Motor neuron (in vitro differentiated cells): ENCODE measurements at places on chromosomes 2 and 18. TPM values are rescaled to one million over a fixed set of nuclear protein-coding genes. Genes with fewer than 3 reads are reported as not detected.

Gene GALNT14
- total RNA-seq, result 1.0 and 1.6 TPM in 2 replicates

Gene TGFA
- 0.22 and 0.56 TPM in 2 replicates for total RNA-seq

Gene DOK1
- 5.4 and 6.5 TPM in 2 replicates for total RNA-seq

DNA sequence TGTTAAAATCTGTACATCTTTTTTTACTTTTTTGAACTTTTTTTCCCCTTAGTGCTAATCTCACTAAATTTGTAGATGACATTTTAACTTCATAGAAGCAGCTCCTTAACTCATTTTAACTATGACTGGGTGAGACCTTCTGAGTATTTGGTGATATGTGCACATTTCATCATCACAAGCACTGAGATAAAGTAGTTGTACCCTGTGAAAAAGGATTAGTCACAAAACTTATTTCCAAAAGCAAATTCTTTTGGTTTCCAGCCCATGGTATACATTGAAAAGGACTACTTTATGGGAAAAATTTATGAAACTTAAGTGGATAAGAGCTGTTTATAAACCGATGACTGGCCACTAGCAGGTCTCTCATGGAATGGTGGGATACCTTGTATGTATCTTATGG, 581.5 kb downstream of the PLCL1 start:
- ATAC-seq, result no peak

Gene KLF7
- 19.9 and 20.7 TPM in 2 replicates for total RNA-seq

GRCh38 chr18:55320424-55321264, 267.3 kb downstream of the TCF4 start:
- no peak for ATAC-seq

Gene ITGB6
- total RNA-seq, result 0.18 and 0.31 TPM in 2 replicates

Gene EFHD1
- total RNA-seq, result 4.7 and 5.2 TPM in 2 replicates

DNA sequence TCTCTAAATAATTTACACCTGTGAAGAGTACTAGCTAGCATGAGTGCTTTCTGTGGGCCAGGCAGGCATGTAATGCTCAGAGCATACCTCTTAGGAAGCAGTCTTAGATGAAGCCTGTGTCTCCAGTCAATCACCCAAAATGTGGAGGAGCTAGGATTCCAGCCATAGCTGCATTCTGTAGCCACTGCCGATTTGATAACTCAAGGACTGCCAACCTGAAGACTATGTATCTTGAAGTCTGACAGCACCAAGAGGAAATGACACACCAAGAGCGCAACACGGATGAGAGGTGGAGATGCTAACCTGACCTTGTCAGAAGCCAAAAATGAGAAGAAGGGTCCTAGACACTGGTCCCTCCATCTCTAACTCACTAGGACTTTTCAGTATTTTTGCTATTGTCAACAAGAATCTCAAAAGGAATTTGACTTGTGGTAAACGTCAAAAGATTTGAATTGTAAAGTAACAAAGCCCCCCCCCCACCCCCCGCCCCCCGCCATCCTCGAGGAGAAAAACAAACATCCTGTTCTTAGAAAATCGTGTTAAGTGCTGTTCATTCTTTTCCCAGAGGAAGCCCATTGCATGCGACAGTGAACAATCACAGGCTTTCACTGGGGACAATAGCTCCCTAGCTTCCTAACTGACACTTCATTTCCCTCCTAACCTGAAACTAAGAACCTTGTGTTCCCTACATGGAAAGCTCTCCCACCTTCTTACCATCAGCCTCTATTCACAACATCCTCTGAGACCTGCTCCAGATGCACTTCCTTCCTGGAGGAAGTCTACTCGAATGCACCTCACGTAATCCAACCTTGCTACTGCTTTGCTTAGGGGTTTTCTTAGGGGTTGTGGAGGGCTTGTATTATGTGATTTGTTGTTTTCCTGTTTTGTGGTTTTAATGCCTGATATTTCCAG, 14.7 kb downstream of the CDC42EP3 start:
- ATAC-seq, result peak; percentile 35

GRCh38 chr2:191927319-191927867, 80.5 kb upstream of the CAVIN2 start:
- ATAC-seq, result no peak

Gene GPR39
- total RNA-seq, result 1.00 and 1.7 TPM in 2 replicates

GRCh38 chr2:162712598-162712997, 126.0 kb downstream of the KCNH7 start:
- ATAC-seq, result no peak

GRCh38 chr2:237882510-237883481, 23.4 kb downstream of the RAMP1 start:
- no peak for ATAC-seq

GRCh38 chr18:49861659-49862058, 48.3 kb upstream of the ACAA2 start:
- ATAC-seq, result no peak

Gene PRSS56
- total RNA-seq, result 0.06 and 0.49 TPM in 2 replicates

Gene COLEC12
- 4.6 and 4.7 TPM in 2 replicates for total RNA-seq

Gene SP9
- 11.1 and 13.2 TPM in 2 replicates for total RNA-seq

DNA sequence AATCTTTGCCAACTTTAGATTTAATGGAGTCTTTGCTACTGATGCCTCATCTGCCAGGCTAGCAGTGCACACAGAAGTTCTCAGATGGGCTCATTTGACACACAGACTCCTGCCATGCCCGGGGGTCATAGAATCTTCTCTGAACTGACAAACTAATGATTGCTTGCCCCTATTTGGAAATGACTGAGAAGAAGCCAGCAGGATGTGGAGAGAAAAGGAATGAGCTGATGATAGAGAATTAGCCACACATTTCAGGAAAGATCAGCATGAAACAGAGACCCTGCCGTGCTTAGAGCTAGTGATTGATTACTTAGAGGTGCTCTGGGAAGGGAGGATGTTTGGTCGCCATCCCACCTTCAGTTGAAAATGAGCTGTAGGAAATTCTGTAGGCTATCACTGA, 178.5 kb downstream of the TPGS2 start:
- ATAC-seq, result no peak

DNA sequence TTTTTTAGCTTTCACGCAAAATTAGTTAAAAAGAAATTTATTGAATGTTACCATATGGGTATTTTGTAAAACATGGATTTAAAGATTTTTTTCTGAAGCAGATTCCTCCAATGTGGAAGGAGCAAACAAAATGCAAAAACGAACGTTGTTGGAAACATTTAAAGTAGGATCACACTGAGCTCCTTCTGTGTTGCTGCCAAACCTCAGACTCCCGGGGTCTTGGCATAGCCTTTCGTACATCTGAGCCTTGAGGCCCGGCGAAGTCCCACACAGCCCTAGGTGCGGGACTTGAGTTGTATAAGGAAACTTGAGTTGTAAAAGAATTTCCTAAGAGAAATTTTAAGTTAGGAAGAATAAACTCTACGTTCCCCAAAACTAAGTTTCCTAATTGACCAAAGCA, 52.0 kb upstream of the CD226 start:
- ATAC-seq, result no peak

Gene SCN9A
- total RNA-seq, result 40.6 and 47.7 TPM in 2 replicates

- ATAC-seq, result no peak
Measured at GRCh38 chr2:127637236-127637630, 8.7 kb upstream of the GPR17 start.

GRCh38 chr18:74797577-74798151, 200.0 kb downstream of the ZNF407 start:
- no peak for ATAC-seq

DNA sequence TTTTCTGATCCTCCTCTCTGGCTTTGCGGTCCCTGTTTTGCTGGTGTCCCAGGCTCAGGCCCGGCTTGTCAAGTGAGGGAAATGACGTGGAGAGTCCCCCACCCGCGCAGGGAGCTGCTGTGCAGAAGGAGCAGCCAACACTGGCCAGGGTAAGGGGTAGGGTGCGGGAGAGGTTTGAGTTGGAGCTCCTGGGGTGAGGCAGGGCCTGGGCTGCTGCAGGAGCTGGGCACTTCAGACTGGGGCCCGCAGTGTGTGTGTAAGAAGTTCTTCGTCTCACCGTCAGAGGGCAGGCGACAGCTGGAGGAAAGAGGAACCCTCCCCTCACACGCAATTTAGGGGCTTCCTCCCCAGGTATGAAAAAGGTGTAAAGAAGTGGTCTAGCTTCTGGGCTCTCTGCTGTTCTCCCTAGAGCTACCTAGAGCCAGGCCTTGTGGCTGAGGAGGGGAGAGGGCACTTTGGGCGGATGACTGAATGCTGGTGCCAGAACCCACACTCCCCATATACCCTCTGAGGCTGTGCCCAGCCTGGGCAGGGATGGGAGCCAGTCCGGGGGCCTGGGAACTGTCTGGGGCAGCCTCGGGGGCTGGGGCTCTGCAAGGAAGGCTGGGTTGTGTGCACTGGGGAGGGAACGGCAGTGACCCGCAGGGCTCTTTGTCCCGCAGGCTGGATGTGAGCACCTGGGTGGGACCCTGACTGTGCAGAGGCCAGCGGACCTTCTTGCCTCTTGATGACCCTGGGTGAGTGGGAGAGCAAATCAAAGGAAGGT, 11.8 kb downstream of the CELF4 start:
- peak; percentile 29 for ATAC-seq

Gene CYP27C1
- 4.1 and 4.6 TPM in 2 replicates for total RNA-seq

GRCh38 chr2:6353669-6354068, 512.0 kb downstream of the CMPK2 start:
- no peak for ATAC-seq

GRCh38 chr2:220215785-220216184, 588.4 kb downstream of the SLC4A3 start:
- ATAC-seq, result no peak

Gene DRC1
- not detected in 2 replicates for total RNA-seq

DNA sequence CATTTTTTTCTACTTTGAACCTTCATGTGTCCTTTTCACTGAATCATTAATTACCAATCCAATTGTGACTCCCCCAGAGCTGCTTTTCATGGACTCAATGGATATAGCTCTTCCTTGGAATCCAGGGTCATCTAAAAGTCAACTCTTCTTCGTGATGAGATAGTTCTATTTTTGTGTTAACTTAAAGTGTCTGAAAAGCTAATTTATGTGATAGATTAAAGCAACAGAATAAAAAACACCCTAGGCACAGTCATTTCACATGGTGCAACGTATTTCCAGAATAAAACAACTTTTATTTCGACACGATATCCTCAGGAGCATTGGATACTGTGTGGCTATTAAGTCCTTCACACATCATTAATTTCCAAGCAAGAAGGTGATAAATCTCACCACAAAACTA, 250.6 kb upstream of the SPHKAP start:
- peak; percentile 95 for ATAC-seq

DNA sequence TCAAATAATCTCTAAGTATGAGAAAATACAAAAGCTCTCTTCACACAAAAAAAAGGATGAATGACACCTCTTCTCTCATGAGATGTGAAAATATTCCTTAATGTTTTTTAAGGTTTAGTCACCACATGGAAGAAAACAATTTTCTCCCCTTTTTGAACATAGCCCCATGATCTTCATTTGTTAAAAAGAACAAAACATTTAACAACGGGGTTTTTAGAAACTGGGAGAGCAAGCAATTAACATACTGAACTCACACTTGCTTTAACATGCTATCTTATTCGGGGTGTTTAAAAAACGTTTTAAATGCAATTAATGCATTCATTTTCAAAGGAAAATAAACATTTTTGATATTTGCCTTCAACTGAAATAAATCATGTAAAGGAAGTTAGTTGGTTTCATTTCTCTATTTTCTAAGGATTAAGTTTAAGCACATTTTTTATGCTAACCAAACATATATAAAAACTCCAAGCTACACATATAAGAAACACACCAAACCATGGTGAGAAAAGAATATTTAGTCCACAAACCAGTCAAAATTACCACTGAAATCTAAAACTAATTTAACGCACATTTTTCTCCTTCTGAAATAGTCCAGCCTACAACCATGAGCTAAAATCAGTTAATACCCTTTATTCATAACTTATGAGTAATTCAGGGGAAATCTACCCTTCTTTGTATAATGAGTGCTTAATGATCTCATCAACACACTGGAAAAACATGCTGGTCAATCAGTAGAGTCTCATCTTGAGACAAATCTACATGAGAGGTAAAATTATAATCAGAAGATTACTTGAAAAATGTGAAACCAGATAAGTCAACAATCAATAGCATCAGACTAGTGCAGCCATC, 8.2 kb downstream of the FBXO11 start:
- no peak for ATAC-seq

DNA sequence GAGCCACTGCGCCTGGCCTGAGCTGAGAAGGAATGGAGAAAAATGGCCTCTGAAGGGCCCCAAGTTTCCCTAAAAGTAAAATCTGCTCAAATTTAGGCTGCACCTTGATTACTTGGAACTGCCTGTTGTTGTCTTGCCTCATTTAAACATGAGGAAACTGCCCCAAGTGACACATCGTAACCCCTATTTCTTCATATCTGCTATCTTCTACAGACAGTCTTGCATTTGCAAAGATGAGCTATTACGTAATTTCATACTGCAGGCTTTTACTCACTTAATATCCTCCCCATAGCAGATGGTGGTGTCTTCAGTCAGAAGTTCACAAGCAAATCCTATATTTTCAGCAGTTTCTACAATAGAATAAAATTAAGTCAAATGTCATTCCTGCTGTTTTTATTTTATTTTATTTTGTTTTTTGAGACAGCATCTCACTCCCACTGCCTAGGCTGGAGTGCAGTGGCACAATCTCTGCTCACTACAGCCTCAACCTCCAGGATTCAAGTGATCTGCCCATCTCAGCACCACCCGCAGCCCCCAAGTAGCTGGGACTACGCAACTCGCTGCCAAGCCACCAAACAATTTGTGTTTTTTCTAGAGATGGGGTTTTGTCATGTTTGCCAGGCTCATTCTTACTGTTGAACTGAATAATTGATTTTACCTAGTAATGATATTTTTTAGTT, 45.3 kb upstream of the NARS1 start:
- ATAC-seq, result no peak

- no peak for ATAC-seq
Measured at GRCh38 chr2:196565982-196566381, 73.5 kb upstream of the CCDC150 start.

- ATAC-seq, result no peak
Measured at GRCh38 chr2:102197389-102198137, 10.7 kb downstream of the IL1RL2 start.

- no peak for ATAC-seq
Measured at GRCh38 chr2:184920451-184920965, 322.2 kb downstream of the ZNF804A start.

- ATAC-seq, result no peak
Measured at GRCh38 chr2:88659538-88659915, 31.9 kb upstream of the RPIA start.

GRCh38 chr18:68703326-68703725, 11.6 kb downstream of the TMX3 start:
- no peak for ATAC-seq

DNA sequence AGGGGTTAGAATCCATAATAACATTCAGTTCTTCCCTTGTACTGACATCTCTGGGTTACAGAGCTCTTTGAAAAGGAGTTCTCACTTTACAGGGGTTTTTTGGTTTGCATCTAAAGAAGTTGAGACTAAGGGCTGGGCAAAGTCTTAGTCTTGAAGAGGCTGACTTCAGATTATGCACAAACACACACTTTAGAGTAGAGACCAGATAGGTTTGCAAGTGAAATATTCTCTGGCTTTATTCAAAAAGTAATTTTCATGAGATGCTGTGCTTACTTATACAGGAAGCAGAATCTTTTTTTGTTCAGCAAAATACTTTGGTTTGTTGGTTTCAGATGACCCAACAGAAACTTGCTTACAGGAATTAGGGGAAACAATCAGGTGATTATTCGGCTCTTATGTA, 410.9 kb upstream of the LRRTM1 start:
- no peak for ATAC-seq

GRCh38 chr2:198054299-198054698, 249.9 kb downstream of the PLCL1 start:
- ATAC-seq, result no peak
